Stimulated activated CD4-positive, alpha-beta T cell treated with anti-CD3 and anti-CD28 coated beads, Interleukin-2, amount 100 ng/mL, for 24 hours (primary cell): ENCODE measurements at places on chromosomes 13 and 19.

DNA sequence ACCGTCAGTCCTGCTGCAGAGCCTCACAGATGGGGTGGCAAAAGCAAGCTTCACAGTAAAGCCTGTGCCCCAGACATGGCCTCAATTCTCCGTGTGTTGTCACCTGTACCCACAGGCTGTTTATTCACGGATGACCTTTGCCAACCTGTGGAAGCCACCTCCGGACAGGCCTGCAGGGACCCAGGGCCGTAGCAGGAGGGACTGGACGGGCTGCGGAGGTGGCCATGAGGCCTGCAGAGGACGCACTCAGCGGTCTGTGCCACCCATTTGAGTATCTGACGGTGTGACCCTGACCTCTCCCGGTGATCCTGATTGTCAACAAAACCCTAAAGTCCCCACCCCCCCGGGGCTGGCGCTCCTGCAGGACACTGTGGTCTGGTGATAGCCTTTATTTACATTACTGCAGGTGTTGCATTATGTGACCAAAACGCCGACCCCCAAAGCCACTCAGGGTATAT lies 7.8 kb upstream of the KLF16 start:
- DNase-seq, result no peak

DNA sequence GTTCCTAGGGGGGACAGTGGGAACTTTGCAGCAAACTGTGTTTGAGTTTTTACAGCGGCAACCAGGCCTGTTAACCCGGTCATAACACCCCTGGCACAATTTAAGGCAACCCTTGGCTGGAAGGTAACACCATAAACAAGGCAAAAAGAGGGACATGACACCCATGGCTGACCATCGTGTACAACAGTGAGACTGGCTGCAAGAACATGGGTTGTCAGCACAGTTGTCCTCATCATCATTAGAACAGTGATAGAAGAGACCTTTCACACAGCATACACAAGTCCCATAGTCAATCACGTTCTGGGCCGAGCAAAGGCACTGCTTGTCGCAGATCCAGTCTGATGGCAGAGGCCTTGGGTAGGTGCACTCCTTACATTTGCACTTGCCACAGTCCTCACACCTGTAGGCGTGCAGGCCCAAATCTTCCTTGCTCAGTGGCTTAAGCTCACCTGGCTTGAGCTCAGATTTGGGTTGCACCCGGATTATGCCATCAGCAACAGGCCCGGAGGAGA lies 4.1 kb downstream of the SPRY2 start:
- DNase-seq, result no peak

- DNase-seq, result no peak
Observed at GRCh38 chr19:1584500-1585242, 8.0 kb downstream of the MBD3 start.

- DNase-seq, result no peak
Observed at GRCh38 chr13:88752041-88752440, 1080.9 kb downstream of the SLITRK5 start.

DNA sequence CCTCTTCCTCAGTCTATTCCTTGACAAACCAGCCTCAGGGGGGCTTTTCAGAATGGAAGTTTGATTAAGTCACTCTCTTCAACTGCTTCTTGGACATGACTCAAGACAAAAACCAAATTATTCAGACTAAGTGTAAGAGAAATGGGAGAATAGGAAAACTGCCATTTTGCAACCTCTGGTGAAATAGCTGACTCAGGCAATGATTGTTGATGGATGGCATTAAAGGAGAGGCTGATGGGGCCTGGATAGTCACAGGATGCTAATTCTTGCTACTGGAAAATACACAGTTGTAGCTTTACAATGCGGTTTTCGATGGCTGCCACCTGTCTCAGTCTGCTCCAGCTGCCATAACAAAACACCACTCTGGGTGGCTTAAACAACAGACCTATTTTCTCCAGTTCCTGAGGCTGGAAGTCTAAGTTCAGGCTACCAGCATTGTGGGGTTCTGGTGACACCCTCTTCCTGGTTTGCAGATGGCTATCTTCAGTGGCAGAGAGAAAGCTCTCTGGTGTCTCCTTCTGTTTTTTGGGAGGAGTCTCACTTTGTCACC lies 6.1 kb downstream of the NOSIP start:
- no peak for DNase-seq

GRCh38 chr19:53079313-53079924 lies 23.8 kb downstream of the ZNF160 start:
- DNase-seq, result no peak

GRCh38 chr13:107139006-107139405 lies 571.1 kb upstream of the ARGLU1 start:
- no peak for DNase-seq

- no peak for DNase-seq
Observed at GRCh38 chr19:5214902-5215301, 125.7 kb downstream of the PTPRS start.

GRCh38 chr13:26816881-26817280 lies 56.3 kb upstream of the GPR12 start:
- DNase-seq, result no peak

- DNase-seq, result no peak
Observed at GRCh38 chr13:109728791-109729731, 57.3 kb downstream of the IRS2 start.

DNA sequence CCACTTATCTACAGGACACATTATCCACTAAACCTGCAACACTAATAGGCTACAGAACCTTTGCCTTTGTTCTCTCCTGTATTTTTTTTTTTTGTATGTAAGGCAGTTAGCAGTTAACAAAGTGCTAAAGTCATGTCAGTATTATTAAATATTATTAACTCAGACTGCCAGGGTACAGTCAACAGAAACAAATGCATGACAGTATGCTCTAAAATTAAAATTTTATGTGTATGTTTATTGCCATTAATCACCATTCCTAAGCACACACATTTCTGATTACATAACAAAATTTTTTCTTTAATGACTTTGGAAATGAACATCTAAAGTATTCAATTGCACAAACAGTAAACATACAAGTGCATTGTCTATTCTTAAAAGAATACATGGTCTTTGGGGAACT lies 41.7 kb downstream of the XPO4 start:
- DNase-seq, result no peak

- DNase-seq, result no peak
Observed at GRCh38 chr19:55479045-55479444, 2.6 kb downstream of the ZNF628 start.

- no peak for DNase-seq
Observed at GRCh38 chr19:33487901-33488800, 33.4 kb downstream of the PEPD start.

DNA sequence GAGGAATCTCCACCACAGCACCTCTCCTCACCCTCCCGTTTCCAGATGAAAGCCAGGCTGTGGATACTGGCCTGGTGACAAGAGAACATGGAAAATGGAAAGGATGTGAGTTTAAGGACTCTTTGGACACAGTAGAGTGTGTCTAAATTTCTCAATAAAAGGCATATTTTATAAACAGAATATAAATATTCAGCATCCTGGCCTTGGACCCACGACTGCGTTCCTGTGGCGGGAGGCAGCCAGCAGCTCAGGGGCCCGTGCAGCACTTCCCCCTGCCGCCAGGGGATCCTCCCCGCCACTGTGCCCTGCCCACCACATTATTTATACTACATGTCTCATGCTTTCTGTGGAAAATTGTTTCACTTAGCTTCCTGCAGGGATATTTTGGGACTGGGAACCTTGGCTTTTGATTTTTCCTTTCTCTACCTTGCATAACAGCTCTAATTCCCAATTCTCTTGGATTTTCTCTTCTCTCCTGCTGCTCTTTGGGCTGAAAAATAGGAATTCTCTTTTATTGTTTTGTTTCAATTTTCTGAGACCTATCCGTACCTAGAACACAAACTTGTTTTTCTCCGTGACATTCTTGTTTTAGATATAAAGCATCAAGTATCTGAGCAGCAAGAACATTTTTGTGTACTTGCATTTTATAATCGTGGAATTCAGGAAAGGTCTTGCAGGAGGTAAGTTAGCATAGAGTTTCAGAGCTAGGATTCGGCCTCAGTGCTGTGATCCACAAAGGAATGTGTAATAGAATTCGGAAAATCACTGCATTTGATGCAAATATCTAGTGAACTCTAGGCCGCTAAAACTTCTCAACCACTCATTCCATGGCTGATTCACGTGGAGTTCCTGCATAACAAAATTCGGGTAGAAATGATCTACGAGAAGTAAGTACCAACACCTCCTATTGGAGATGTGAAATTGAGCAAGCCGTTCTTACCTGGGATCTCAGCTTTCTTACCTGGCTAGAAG lies 107.7 kb upstream of the SPATA13 start:
- DNase-seq, result no peak

- DNase-seq, result no peak
Observed at GRCh38 chr13:99871249-99871898, 100.2 kb downstream of the ZIC5 start.

DNA sequence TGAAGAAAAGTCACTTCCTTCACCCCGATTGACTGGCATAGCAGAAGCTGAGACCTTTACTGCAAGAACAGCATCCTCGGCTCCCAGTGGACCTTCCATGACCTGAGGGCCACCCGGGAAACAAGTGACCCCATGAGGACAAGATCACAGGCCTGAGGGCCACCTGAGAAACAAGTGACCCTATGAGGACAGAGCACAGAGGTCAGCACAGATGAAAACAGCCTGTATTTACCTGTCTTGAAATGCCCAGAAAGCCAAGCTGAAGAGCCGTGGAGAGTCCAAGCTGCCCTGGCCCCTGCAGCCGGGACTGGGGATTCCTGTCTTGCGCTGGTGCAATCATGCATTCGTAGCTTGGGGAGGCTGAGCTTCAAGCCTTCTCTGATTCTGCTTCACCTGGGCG lies 114.2 kb upstream of the SPACA7 start:
- no peak for DNase-seq

DNA sequence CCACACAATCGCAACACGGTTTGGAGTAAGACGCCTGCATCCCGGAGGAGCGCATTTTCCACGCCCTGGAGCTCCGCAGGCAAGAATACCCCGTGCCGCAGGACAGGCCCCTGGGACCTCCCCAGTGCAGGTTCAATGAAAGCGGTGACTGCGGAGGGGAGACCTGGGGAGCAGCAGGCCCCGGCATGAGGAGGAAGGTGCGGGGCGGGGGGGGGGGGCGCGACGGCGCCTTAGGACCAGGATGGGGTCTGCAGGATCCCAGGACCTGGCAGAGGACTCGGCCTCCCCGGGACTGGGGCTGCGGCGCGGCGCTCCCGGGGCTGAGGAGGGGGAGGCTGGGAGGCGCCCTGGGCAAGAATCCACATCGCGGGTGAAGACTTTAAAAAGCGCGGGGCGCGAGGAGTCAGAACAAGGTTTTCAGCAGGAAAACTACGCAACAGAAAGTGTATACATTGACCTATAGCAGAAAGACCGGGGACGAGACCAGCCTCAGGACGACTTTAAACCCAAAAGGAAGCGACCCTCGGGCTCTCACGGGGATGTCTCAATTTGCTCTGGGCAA lies 432 bp downstream of the ZNF611 start:
- no peak for DNase-seq

- peak; percentile 87 for DNase-seq
Observed at GRCh38 chr13:30112602-30113435, 194.5 kb downstream of the KATNAL1 start.

DNA sequence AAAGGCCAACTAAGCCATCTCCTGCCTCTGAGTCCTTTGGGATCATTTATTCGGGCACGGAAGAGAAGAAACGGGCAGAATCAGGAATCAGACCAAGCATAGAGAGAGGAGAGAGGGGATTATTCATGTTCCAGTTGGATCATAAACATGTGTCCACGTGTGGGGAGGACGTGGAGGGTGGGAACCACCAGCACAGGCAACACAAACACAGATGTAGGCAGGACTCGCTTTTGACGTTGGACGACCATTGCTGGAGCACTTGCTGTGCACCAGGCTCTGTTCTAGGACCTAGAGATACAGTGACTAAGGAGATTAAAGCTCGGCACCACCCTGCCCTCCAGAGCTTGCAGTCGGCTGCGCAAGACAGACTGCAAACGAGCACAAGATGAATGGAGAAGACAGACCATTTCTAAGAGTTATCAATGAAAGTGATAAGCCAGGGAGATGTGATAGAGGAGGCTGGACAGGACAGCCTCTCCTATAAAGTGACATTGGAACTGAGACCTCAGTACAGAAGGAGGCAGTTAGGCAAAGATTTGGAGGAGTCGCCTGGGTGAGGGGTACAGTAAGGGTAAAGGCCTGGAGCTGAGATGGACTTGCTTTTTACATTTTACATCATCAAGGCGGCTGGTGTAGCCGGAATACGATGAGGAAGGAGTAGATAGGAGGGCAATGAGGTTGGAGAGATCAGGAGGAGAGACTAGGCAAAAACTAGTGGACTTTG lies 716 bp downstream of the SH2D3A start:
- no peak for DNase-seq

DNA sequence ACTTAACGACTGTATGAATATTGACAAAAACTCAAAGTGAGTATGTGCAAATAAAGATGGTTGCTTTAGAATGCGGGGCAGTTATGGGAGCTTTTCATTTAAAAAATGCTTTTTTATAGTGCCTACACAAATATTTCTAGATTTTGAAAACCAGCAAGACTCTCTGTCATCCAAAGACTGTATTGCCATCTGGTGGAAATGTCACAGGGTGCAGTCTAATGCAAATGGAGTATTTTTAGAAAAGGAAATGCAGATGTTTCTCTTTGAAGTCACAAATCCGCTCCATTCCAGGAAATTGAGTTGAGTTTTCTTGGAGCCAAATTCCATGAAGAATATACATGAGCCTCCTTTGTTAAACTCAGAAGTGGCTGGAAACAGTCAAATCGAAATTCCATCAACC lies 2.3 kb upstream of the C1QTNF9B start:
- peak; percentile 18 for DNase-seq

DNA sequence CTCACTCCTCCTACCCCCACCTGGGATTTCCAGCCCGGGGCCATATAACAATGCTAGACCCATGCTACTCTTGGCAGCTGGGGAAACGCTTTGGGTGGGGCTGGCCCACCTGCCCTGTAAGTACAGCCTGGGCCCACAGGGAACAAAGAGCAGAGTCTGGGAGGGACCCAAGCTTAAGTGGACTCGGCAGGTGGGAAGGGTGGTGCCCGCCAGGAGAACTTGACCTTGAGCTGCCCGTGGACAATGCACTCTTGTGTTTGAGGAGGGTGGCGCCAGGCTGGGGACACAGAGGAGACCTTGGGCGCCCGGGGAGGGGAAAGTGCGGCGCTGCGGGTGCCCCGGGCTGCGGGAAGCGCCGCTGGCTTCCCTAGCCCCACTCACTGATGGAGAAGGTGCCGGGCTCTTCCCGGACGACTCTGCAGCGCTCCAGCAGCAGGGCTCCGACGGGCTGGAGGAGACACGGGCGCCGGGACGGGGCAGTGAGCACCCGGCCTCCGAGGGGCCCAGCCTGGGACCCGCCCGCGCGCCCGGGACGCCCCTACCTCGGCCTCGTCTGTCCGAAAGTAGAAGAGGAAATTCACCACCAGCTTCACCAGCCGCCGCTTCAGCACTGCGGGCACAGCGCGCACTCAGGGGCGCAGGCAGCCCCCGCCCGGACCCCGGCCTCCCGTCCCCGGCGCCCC lies 607 bp downstream of the PLEKHJ1 start:
- DNase-seq, result no peak

- no peak for DNase-seq
Observed at GRCh38 chr19:10839114-10840050, 3.4 kb upstream of the TMED1 start.

- no peak for DNase-seq
Observed at GRCh38 chr13:50617134-50617721, 226.3 kb downstream of the DLEU7 start.
